ENCODE measurements at places on chromosomes 2 and 18.

DNA sequence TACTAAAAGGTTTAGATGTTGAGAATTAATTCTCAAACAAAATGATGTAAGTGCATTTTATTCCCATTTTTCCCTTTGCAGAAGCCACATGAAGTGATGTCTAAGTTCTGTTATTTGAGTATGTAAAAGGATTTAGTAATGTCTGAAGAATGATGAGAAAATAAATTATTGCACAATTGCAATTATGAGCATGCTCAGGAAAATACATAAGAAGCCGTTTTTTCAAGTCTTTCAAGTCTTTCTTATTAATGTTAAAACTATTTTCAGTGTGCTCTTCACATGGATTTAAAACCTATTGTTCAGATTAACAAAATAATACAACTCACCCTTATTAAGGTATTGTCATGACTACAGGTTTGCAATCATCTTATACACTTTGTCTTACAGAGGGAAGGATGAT, 331.4 kb upstream of the NETO1 start:
- DNase-seq: no peak

- no peak for DNase-seq
Measured at GRCh38 chr18:11523804-11524203, 85.6 kb upstream of the SLC35G4 start.

DNA sequence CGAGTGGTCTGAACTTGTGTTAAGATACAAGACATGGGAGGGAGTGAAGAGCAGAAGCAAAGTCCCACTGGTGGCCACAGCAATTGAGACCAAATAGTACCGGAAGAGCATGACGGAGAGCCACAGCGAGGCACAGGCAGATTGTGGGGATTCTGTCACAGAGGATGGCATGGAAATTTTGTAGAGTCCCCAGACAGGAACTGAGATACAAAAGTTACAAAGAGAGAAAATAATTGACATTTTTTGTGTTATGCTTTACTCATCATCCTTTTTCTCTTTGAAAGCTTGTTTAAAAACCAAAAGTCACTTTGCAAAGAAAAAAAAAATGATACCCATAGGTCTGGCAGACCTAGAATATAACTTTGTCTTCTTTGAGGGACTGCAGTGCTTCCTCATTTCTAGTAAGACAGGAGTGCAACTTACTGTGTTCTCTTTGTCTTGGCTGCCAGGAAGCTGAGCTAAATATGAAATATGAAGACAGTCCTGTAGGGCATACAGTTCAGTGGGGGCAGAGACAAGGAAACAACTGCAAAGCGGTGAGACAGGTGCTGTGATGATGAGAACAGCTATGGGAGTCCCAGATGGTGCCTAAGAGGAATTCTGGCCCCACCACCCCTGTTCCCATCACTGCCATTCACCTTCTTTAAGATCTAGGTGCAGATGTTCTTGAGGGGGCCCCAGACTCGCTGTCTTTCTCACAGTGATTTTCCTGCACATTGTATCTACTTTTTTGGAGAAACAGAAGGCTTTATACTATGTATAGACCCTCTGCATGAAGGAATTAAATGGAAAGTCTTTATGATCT, 5.2 kb downstream of the ARHGAP25 start:
- DNase-seq: no peak

- no peak for DNase-seq
Measured at GRCh38 chr2:2898744-2899143, 478.9 kb downstream of the EIPR1 start.

DNA sequence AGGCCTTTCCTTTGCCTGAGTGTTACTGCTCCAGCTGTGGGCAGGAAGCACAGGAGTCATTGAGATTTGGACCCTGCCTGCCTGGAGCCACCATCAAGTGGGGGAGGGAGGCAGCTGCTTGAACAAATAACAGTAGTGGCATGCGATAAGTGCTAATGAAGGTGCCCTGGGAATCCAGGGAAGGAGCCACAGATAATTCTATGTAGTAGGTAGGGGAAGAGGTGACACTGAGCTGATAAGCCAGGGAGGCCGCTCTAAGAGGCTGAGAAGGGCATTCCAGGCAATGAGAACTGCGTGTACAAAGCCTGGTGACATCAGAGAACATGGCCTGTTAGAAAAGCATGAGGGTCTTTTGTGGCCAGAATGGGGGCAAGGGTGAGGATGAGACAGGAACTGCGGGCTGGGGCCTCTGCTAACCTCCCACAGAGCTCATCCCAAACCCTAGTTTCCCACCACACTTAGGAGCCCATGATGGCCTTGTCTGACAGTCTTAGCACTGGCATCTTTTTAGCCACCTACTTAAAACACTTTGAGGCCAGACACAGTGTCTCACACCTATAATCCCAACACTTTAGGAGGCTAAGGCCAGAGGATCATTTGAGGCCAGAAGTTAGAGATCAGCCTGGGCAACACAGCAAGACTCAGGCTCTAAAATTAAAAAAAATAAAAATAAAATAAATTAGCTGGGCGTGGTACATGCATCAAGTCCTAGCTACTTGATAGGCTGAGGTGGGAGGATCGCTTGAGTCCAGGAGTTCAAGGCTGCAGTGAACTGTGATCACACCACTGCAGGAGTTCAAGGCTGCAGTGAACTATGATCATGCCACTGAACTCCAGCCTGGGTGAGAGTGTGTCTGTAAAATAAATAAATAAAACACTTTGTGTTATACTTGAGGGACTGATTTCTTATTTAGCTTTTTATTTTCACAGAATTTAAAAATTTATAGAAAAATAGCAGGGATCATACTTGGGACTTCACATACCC, 58.9 kb downstream of the TET3 start:
- DNase-seq: no peak

GRCh38 chr2:56444339-56444738, 260.5 kb downstream of the CCDC85A start:
- DNase-seq: no peak

- DNase-seq: no peak
Measured at GRCh38 chr2:207558079-207558491, 28.3 kb downstream of the CREB1 start.

DNA sequence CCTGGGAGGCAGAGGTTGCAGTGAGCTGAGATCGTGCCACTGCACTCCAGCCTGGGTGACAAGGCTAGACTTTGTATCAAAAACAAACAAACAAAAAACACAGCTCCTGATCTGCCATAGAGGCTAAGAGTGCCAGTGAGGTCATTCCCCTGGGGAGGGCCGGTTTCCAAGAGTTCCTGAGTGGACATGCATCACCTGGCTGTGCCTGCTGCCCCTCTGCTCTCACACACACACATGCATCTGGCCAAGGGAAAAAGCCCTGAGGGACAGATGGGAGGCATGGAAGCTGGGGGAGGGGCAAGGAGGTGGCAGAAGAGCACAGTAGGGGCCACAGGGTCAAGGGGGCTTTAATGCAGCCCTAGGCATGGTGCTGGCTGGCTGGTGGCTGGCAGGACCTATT, 60.4 kb downstream of the ZBTB7C start:
- no peak for DNase-seq

DNA sequence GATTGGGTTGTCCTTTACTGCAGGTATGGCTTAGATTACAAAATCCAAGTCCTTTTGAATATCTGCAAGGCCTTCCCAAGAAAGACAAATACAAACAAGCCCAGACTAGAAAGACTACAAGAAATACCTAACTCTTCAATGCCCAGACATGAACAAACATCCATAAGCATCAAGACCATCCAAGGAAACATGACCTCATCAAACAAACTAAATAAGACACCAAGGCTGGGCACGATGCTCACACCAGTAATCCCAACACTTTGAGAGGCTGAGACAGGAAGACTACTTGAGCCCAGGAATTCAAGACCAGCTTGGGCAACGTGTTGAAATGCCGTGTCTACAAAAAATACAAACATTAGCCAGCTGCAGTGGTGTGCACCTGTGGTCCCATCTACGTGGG, 31.7 kb downstream of the MAP4K3 start:
- no peak for DNase-seq

GRCh38 chr2:28347596-28347995, 45.1 kb upstream of the FOSL2 start:
- no peak for DNase-seq

- DNase-seq: no peak
Measured at GRCh38 chr18:24628326-24628725, 167.9 kb downstream of the HRH4 start.

GRCh38 chr18:74418023-74418422, 39.1 kb downstream of the DIPK1C start:
- DNase-seq: no peak

- DNase-seq: no peak
Measured at GRCh38 chr2:240128608-240129145, 7.4 kb downstream of the COPS9 start.

GRCh38 chr2:28643911-28644334, 107.7 kb upstream of the PPP1CB start:
- DNase-seq: no peak

- peak; percentile 46 for DNase-seq
Measured at GRCh38 chr2:75064691-75065396, 106.4 kb downstream of the POLE4 start.

- DNase-seq: no peak
Measured at GRCh38 chr2:220081171-220081570, 453.7 kb downstream of the SLC4A3 start.

GRCh38 chr18:3861495-3861894, 411.5 kb downstream of the TGIF1 start:
- no peak for DNase-seq

DNA sequence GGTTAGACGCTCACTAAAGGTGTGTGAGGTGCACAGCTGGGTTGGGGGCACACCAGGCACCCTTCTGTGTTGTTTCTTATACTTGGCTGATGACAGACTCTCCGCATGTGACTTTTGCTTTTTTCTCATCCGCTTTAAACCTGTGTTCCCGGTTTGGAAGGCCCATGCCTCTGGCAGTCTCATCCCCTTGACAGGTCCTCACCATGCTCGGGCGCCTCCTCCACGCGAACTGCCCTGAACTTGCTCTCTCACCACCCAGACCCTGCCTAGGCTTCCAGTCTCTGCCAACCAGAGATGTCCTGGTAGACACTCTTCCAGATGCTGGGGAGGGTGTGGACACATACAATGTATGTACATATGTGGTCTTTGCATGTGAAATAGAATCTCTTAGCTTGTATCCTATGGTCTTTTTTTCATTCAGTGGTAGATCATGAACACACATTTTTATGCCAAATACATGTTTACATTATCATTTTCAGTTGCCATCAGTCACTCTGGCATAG, 79.8 kb downstream of the LIMS1 start:
- no peak for DNase-seq

- no peak for DNase-seq
Measured at GRCh38 chr2:75098856-75099255, 100.5 kb downstream of the TACR1 start.

GRCh38 chr2:217983276-217984233, 19.2 kb downstream of the TNS1 start:
- DNase-seq: no peak

DNA sequence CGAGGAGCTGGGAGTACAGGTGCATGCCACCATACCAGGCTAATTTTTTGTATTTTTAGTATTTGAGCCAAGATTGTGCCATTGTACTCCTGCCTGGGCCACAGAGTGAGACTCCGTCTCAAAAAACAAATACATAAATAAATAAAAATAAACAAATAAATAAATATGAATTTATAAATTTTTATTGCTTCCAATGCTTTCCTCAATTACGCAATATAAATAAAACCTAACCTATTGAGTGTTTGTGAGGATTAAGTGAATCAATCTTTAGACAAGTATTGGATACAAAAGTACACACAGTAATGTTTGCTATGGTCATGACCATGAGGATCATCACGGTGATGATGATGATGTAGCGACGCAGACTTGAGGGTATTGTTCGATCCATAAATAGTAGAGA, 257.4 kb downstream of the ASXL3 start:
- no peak for DNase-seq

DNA sequence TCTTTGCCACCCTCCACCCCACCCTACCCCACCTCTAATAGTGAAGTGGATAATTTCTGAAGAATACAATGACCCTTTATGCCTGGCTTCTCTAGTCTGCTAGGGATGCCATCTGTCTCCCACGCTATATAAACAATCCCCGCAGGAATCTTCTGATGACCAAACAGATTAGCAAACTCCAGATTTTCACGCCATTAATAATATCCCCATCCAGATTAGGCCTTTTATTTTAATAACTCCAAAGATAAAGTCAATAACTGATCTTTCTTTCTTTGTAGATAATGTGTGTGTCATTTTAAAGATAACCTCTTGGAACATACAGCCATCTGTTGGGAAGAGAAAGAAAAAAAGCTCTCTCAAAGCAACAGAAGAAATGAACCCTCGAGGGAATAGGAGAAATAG, 47.9 kb upstream of the CCDC150 start:
- no peak for DNase-seq

DNA sequence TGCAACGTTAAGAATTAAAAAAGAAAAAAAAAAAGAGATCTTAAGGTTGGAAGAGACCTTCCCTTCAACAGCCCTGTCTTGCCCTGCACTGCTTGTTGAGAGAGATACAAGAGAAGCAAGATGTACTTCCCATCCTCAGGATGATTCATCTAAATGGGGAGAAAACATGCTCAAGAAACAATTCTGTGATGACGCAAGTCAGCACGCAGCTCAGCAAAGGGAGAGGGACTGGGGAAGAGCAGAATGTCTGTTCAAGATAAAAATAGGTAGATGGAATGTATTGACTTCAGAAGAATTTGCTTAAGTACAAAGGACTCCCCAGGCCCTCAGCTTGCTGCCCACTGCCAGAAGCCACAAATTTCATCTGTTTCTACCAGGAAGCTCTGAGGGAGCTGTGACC, 198.2 kb upstream of the SPRED2 start:
- no peak for DNase-seq

DNA sequence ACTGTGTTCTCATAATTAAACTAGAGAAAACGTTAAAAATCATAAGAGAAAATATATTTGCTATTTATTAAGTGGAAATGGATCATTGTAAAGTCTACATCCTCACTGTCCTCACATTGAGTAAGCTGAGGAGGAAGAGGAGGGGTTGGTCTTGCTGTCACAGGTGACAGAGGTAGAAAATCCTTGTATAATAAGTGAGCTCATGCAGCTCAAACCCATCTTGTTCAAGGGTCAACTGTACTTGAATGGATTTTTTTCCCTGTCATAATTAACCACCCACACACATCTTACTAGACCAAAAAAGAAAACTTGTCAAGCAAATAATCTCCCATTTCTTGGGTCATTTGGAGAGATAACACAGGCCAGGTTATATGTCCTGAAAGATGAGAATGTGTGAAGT, 231.2 kb downstream of the NEDD4L start:
- no peak for DNase-seq

DNA sequence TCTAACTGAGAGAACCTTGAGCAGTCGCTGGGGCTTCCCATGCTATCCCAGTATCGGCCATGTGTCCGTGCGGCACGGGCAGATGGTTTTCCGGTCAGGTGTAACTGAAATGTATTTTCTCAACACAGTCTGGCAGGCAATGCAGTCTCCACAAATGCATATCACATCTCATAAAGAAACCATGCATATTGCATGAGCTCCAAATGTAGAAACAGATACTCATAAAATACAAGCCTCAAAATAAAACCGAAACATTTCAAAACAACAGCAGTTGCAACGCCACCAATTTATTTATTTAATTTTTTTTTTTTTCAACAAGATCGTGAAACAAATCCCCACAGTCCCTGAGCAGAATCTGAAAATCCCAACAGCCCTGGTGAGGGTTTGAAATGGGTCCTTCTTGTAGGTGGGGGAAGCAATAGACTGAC, 299.4 kb downstream of the LPIN1 start:
- DNase-seq: no peak

- DNase-seq: no peak
Measured at GRCh38 chr2:7109533-7109885, 192.3 kb downstream of the RNF144A start.

- DNase-seq: no peak
Measured at GRCh38 chr2:191451116-191451515, 205.9 kb downstream of the MYO1B start.

Measured in T-cell (primary cell).